ENCODE measurements at places on chromosomes 3 and 15. TPM values are rescaled to one million over a fixed set of nuclear protein-coding genes. Genes with fewer than 3 reads are reported as not detected.

Gene CHRD
- 33.5 TPM for total RNA-seq

Gene C3orf62
- total RNA-seq, result 4.1 TPM

Gene MST1R
- 5.7 TPM for total RNA-seq

Gene MUC20
- 11.5 TPM for total RNA-seq

Gene TMEM212
- total RNA-seq, result not detected

Gene ZBED2
- total RNA-seq, result 1.5 TPM

Gene CLDN11
- 4.1 TPM for total RNA-seq

Gene SHC4
- total RNA-seq, result 7.7 TPM

Gene FBXL2
- total RNA-seq, result 14.0 TPM

Gene COL6A5
- total RNA-seq, result not detected

Gene FOXB1
- total RNA-seq, result not detected

Gene DISP2
- 4.1 TPM for total RNA-seq

Gene IL12A
- 0.62 TPM for total RNA-seq

Gene ATRIP
- total RNA-seq, result 8.7 TPM

Gene C2CD4A
- not detected for total RNA-seq

Gene PCBP4
- 58.0 TPM for total RNA-seq

Gene TSEN2
- total RNA-seq, result 16.2 TPM

GRCh38 chr3:133367403-133367802 lies 32.5 kb upstream of the BFSP2 start:
- no peak for DNase-seq

DNA sequence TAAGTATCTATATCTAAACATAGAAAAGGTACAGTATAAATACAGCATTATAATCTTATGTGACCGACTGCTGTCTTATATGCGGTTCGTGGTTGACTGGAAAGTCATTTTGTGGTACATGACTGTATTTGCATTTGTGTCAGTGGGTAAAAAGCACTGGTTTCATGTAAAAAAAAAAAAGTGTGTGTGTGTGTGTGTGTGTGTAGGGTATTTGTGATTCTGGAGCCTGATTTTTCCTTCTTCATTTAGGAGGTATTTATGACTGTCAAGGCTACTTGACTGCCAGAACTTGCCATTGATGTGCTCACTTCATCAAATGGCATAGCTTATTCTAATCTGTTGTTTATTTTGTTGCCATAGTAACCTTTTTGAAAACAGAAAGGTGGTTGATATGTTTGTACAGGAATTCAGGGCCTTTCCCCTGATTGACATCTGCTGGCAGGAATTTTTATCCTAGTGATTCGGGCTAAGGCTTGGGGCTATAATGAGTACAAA lies 63.2 kb downstream of the AKAP13 start:
- DNase-seq, result peak; percentile 63

DNA sequence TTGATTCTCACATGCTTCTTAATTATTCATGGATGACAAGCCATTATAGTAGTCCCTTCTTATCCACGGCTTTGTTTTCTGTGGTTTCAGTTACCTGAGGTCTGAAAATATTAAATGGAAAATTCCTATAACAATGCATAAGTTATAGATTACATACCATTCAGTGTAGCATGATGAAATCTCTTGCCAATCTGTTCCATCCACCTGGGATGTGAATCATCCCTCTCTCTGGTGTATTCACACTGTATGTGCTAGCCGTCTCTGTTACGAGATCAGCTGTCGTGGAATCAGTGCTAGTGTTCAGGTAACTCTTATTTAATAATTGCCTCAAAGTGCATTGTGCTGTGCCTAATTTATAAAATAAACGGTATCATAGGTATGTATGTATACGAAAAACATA lies 5.2 kb downstream of the WDR5B start:
- DNase-seq, result no peak

GRCh38 chr3:35969406-35969805 lies 330.1 kb downstream of the ARPP21 start:
- DNase-seq, result no peak

DNA sequence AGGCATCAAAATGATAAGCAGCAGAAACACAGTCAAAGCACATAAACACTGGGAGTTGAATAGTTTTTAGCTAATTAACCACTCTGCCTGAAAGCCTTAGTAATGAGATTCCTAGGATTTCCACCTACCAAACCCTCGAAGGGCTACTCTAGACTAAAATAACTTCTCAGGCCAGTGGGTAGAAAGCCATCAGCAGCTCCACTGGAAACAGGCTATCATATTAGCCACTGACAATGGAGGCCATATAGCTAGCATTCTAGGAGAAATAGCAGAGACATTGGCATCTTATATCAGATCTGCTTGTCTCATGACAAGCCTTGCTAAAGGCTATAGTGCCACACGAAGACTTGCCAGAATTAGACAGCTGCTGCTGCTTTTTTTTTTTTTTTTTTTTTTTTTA lies 4.5 kb upstream of the CAPN3 start:
- peak; percentile 29 for DNase-seq

- no peak for DNase-seq
Observed at GRCh38 chr3:131596884-131597283, 94.1 kb upstream of the MRPL3 start.

DNA sequence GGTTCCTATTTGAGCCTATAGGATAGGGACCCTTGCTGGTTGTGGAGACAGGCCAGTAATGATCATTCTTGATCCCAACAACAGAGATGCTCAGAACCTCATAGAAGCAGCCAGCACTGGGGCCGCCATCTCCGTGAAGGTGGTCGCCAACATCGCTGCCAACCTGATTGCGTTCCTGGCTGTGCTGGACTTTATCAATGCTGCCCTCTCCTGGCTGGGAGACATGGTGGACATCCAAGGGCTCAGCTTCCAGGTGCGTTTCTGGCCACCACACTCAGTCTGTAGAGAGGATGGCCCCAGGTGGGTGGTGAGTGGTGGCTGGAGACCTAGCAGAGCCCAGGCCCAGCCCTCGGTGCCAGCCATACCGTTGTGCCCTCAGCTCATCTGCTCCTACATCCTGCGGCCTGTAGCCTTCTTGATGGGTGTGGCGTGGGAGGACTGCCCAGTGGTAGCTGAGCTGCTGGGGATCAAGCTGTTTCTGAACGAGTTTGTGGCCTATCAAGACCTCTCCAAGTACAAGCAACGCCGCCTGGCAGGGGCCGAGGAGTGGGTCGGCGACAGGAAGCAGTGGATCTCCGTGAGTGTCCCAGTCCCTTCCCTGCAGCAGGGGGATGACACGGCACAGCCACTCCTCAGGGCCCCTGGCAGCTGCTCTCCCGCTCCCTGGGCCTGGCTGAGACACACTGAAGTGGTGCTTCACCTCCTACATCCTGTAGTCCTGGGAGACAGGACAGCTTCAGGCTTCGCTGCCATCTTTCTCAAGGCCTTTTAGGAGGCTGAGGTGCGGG lies 46.5 kb upstream of the PDE8A start:
- DNase-seq, result no peak

DNA sequence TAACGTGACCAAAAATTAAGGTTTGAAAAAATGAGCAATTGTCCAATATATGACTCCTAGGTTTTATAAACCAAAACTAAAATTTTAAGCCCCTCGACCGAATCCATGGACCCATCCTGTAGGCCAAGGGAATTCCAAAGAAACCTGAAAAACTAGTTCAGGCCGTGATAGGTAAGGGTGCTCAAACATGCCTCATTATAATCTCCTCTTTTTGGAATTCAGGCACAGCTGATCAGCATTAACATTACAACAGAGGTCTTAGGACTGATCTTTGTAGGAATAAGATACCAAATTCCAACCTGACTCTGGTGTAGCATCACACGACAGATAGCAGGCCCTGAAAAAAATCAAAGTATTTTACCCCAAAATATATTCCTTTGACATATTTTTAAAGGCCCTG lies 155.7 kb downstream of the NEK10 start:
- DNase-seq, result no peak

GRCh38 chr15:83413054-83413719 lies 34.0 kb upstream of the SH3GL3 start:
- peak; percentile 14 for DNase-seq

- no peak for DNase-seq
Observed at GRCh38 chr15:40364251-40364650, 6.2 kb downstream of the DISP2 start.

- no peak for DNase-seq
Observed at GRCh38 chr3:192918275-192918588, 576 bp upstream of the MB21D2 start.

GRCh38 chr15:78018445-78018844 lies 59.1 kb downstream of the TBC1D2B start:
- no peak for DNase-seq

DNA sequence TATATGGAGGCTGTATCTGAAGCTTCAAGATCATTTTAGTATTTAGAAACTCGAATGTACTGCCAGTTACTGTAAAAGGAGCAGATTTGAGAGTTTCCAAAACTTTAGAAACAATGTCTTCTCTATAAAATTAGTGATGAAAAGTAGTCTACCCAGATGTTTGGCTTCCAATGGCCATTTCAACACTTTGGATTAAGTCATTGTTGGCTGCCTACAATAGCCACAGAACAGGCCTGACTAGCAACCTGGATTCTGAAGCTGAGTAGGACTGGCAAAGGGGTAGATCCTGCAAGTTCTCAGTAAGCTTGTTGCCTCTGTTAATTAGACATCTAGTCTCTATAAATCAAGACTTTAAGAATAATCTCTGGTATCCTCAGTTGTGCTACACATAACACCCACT lies 239.0 kb upstream of the KCNMB2 start:
- no peak for DNase-seq

DNA sequence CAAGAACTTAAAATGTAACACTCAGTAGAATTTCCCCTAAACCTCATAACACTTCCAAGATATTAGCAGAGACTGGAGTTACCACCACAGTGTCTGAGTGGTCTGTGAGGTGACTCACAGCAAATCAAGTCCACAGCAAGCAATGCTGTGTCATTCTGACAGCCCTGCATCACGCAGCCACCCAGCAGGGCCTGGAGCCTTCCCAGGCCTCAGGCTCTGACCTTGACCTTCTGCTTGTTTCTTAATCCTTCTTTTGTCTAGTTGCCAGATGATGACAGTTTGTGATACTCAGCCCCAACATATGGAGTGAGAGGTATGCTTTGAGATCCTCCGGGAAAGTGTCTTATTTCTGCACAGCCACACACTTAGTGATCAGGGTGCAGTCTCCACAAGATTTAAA lies 82.5 kb downstream of the TOP2B start:
- no peak for DNase-seq

DNA sequence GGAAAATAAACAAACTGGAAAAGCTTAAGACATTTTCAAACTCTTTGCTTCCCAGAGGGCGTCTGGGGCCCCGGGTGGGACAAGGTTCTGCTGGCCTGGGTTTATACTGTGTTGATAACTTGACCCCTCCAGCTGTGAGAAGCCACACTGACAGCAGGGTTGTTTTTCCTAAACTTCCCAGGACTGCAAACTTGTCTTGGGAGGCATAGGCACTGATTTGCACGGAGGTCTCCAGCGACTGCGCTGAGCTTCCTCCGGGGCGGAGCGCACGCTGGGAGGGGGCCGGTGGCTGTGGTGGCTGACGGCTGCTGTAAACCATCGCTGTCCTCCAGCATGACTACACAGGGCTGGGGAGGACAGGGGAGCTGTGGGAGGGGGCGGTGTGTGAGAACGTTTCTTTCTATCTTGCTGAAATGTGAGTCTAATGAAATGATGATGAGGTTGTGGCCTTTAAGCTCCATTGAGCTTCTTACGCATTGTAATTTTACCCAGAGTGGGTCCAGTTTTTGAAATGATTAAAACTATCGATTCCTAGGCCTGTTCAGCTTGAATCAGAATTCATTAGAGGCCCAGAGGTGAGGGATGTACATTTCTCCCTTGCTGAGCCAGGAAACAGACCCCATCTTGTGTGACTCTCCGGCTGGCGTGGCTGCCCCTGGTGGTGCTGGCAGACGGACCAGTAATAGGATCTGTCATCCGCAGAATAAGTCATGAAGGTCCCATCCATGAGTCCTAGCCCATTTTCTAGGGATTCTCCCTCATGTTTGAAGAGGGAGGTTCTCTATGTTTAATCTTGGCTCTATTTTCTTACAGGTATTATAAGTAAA lies 40.5 kb upstream of the VPS8 start:
- DNase-seq, result peak; percentile 74

- peak; percentile 65 for DNase-seq
Observed at GRCh38 chr15:71807691-71808091, 2.7 kb upstream of the NR2E3 start.

- DNase-seq, result peak; percentile 38
Observed at GRCh38 chr3:37492977-37493471, 318.6 kb upstream of the LRRFIP2 start.

GRCh38 chr3:168709073-168709472 lies 613.3 kb upstream of the GOLIM4 start:
- no peak for DNase-seq

DNA sequence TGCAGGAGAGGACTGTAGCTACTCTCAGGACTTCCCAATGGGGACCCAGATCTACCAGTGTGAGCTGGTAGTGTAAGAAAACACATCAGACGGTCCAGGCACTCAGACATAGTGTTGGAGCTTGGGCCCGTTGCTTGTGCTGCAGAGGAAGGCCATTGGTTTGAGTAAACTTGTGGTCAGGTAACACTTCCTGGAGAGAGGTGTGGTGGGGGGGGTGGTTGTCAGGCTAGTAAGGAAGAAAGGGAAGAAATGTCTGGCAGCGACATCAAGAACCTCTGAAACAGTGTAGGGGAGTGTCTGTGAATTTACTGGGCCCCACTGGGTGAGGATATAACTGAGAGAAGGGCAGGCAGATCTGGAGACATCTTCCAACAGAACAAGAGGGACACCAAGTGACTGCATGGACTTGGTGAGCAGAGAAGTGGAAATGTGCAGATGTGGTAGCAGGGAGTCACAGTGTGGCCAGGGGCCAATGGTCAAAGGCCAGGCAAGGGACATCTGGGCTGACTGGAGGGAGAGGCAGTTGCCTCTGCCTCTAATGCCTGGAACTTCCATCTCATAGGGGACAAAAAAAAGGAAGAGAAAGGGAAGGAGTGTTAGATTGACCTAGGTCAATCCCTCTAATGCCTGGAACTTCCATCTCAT lies 63.7 kb upstream of the MRPS22 start:
- no peak for DNase-seq

GRCh38 chr15:101010781-101011180 lies 91.6 kb downstream of the LRRK1 start:
- DNase-seq, result no peak

GRCh38 chr15:38636597-38636996 lies 72.0 kb upstream of the RASGRP1 start:
- no peak for DNase-seq

GRCh38 chr15:35986191-35986721 lies 440.3 kb upstream of the DPH6 start:
- DNase-seq, result peak; percentile 85

Data from tongue (tissue), 3 donors.